ENCODE measurements at places on chromosomes 1 and 21.

- peak; percentile 51 for DNase-seq
Observed at GRCh38 chr1:54475946-54476516, 69.8 kb upstream of the SSBP3 start.

DNA sequence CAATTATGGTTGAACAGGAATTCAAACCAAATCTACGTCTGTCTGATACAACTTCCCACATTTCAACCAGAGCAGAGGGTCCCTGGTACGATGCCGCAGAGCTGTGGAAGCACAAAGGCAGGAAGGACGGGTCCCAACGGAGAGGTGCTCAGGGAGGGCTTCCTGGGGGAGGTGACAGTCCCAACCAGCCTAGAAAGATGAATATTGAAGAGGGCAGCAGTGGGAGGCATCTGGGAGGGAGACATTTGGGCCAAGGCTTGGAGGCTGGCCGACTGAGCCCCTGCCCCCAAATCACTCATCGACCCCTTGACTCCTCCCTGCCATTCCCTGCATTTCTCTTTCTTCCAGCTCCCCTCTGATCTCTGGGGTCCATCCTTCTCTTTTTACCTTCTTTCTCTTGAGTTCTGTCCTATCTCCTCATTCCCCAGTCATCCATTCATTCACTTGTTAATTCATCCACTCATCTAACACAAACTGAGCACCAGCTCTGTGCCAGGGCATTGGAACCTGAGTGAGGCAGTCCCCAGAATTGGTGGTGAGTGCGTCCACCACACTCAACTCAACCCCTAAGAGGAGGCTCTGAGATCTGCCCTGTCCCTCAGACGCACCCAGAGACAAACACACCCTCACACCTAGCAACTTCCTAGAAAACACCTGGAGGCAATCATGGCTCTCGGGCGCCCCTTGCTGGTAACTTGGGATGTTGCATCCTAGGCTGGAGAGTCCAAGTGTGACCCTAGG, 13.2 kb upstream of the CELA3B start:
- DNase-seq: peak; percentile 17

DNA sequence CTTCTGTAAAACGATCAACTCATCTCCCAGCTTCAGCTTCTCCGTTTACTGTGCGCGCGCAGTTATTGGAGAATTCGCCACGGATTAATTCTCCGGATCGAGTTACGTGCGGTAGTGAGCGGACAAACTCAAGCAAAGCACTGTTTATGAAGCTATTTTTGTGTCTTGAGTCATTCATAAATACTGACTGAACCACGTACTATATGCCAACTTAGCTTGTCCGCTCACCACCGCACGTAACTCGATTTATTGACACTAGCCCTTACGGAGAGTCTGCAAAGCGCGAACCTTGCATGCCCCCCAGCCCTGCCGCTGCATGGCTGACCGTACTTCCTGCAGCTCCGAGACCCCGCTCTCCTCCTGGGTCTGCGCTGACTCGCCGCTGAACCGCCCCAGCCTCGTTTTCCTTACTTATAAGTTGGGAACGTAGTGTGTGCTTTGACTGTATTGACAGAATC, 773 bp downstream of the CHD1L start:
- no peak for DNase-seq

GRCh38 chr1:199205740-199206441, 567.1 kb downstream of the PTPRC start:
- no peak for DNase-seq

DNA sequence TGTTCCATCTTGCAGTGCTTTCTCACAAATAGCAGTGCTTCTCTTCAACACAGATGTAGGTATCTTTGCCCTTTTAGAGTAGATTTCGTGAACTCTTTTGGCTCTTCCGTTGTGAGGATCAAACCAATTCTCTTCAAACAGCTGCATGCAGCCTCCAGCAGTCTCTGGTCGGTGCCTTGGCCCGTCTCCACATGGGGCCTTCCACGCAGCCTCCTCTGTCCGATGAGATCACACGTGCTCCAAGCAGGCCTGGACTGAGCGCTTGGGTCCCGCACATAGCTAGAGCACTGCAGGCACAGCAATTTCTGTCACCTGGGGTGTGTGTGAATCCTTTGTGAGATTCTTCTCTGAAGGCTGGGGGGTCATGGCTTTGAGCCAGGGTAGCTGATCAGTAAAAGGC, 82.8 kb upstream of the KCNE2 start:
- DNase-seq: no peak

- DNase-seq: no peak
Observed at GRCh38 chr1:44485229-44485933, 80.3 kb downstream of the RNF220 start.

- no peak for DNase-seq
Observed at GRCh38 chr1:77899647-77900320, 11.4 kb downstream of the NEXN start.

DNA sequence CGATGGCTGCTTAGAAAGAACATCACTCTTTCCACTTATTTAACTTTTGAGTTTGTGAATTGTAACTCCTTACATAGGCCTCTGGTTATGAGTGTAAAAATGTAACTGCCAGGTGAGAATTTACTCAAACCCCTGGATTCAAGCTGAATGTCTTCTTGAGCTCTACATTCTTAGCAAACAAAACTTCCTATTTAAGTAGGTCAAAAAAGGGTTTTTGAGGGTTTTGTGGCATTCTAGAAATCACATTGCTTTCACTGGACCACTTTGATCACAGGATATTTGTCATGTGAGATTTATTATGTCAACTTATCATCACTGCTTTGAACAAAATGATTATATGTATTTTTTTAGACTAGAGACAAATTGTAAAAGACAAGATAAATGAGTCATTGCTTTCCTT, 5.7 kb downstream of the IL23R start:
- DNase-seq: no peak

- no peak for DNase-seq
Observed at GRCh38 chr1:112044745-112045144, 55.3 kb upstream of the KCND3 start.

DNA sequence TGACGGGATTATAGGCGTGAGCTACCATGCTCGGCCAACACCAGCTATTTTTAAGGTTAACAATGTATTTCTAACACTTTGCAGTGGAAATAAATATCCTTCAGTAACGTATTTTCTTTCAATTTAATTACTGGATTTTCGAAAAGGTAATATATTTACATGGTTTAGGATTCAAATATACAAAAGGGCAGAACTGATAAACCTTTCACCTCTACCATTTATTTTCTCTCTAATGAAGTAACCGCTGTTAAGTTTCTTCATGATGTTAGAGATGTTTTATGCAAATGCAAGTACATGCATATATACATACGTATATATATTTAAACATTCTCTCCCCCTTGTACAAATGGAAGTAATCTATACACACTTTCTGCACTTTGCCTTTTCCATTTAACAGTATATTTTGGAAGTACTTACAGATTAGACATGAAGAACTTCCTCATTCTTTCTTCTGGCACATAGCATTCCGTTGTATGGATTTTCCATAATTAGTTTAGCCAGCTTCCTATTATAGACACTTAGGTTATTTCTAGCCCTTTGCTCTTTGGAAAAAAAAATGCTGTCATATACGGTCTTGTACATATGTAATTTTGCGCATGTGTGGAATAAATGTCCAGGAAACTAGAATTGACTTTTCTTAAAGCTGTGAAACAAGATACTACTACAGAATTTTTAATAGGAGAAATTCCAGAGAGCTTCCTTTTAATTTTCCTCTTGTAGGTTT, 14.9 kb upstream of the HJV start:
- no peak for DNase-seq
